BJ (cell line): ENCODE measurements at places on chromosomes 4 and X. TPM values are rescaled to one million over a fixed set of nuclear protein-coding genes. Genes with fewer than 3 reads are reported as not detected.

Gene GCNA
- polyA plus RNA-seq: 2.4 and 3.0 TPM in 2 replicates

Gene CISD2
- polyA plus RNA-seq: 23.0 and 32.2 TPM in 2 replicates

Gene SUPT20HL1
- polyA plus RNA-seq: not detected in 2 replicates

Gene HERC5
- polyA plus RNA-seq: 0.05 and 0.20 TPM in 2 replicates

Gene TLR3
- 0.44 and 0.98 TPM in 2 replicates for polyA plus RNA-seq

Gene HTT-AS
- polyA plus RNA-seq: not detected in 2 replicates

Gene HHIP
- polyA plus RNA-seq: 0.87 and 0.88 TPM in 2 replicates

Gene IL3RA
- 0.80 and 1.5 TPM in 2 replicates for polyA plus RNA-seq

Gene STK26
- polyA plus RNA-seq: 0.67 and 1.3 TPM in 2 replicates

Gene SNX12
- polyA plus RNA-seq: 76.2 and 82.5 TPM in 2 replicates

Gene RNF212
- polyA plus RNA-seq: 2.9 TPM in 2 replicates

Gene TEX13C
- polyA plus RNA-seq: not detected in 2 replicates

Gene MAB21L2
- not detected in 2 replicates for polyA plus RNA-seq

Gene SLC38A5
- 3.5 and 5.3 TPM in 2 replicates for polyA plus RNA-seq

Gene BEX5
- polyA plus RNA-seq: not detected in 2 replicates

Gene FMR1
- polyA plus RNA-seq: 9.1 and 14.3 TPM in 2 replicates

Gene NCAPG
- polyA plus RNA-seq: 7.8 and 14.4 TPM in 2 replicates

Gene CPZ
- 30.2 and 70.9 TPM in 2 replicates for polyA plus RNA-seq

Gene MTTP
- polyA plus RNA-seq: not detected in 2 replicates

Gene ARMCX1
- polyA plus RNA-seq: 18.9 and 20.9 TPM in 2 replicates

Gene KIT
- polyA plus RNA-seq: 3.3 and 3.6 TPM in 2 replicates

Gene FNIP2
- 14.8 and 16.2 TPM in 2 replicates for polyA plus RNA-seq

Gene TCEAL7
- polyA plus RNA-seq: 5.5 and 10.2 TPM in 2 replicates

Gene GABRB1
- polyA plus RNA-seq: not detected in 2 replicates

Gene CDK16
- 109 and 167 TPM in 2 replicates for polyA plus RNA-seq

Gene GNRHR
- not detected in 2 replicates for polyA plus RNA-seq

Gene KLF8
- polyA plus RNA-seq: 1.5 and 1.9 TPM in 2 replicates

Gene NEUROG2
- not detected in 2 replicates for polyA plus RNA-seq

Gene CT45A10
- not detected in 2 replicates for polyA plus RNA-seq
